Kidney glomerular epithelial cell (primary cell): ENCODE measurements at places on chromosomes 5 and 9.

GRCh38 chr5:126228934-126229333, 194.3 kb upstream of the GRAMD2B start:
- no peak for DNase-seq

GRCh38 chr9:93127395-93127911, 6.6 kb downstream of the NINJ1 start:
- DNase-seq, result no peak

DNA sequence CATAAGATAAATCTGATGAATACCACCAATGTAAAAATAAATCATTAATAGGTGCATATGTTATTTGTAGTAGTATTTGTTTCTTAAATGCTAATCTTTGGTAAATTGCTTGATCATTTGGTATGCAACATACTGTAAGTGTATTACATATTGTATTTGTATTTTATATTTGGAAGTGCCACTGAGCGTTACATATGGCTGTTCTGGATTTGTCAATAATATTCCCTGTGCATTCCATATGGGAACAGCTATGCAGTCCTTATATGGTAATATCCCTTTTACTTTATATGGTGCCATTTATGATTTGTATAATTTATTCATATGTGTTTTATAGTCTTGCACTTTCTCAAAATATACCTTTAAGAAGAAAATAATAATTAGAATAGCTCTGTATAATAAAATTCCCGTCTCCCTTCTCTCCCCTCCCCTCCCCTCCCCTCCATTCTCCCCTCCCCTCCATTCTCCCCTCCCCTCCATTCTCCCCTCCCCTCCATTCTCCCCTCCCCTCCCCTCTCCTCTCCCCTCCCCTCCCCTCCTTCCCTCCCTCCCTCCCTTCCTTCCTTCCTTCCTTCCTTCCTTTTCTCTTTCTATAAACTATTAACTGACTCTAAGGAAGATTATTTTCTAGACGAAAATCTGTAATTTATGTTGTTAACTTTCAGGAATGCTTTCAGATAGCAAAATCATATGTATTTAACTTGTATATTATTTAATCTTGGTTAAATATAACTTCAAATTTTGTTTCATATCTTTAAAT, 241.4 kb downstream of the CSNK1G3 start:
- DNase-seq, result no peak

GRCh38 chr9:83200531-83200930, 137.6 kb upstream of the RASEF start:
- DNase-seq, result no peak

DNA sequence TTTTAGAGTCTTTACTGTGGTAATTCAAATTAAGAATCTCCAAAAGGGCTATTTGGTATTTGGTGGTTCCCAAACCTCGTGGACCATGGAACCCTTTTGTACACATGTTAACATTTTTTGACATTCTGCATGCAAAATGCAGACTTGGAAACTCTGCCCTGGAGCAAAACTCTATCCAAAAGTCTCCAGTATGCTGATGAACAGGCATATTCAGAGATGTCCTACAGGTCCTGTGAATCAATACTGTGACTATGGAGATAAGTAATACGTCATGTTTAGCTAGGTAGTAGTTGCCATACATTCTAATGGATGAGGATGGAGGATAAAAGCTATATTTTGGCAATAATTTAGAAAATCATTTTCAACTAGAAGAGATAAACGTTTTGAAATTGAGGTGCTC, 218.1 kb downstream of the SMARCA2 start:
- no peak for DNase-seq

- no peak for DNase-seq
Observed at GRCh38 chr5:159337016-159337955, 7.0 kb upstream of the IL12B start.

- no peak for DNase-seq
Observed at GRCh38 chr5:89036704-89037489, 153.9 kb upstream of the MEF2C start.

- DNase-seq, result peak; percentile 8
Observed at GRCh38 chr5:132777209-132778069, at the start of gene SEPTIN8. Gene SEPTIN8, minus strand, starts transcription at chr5:132777239. Its CDS starts 102 bp downstream, at chr5:132777137.

DNA sequence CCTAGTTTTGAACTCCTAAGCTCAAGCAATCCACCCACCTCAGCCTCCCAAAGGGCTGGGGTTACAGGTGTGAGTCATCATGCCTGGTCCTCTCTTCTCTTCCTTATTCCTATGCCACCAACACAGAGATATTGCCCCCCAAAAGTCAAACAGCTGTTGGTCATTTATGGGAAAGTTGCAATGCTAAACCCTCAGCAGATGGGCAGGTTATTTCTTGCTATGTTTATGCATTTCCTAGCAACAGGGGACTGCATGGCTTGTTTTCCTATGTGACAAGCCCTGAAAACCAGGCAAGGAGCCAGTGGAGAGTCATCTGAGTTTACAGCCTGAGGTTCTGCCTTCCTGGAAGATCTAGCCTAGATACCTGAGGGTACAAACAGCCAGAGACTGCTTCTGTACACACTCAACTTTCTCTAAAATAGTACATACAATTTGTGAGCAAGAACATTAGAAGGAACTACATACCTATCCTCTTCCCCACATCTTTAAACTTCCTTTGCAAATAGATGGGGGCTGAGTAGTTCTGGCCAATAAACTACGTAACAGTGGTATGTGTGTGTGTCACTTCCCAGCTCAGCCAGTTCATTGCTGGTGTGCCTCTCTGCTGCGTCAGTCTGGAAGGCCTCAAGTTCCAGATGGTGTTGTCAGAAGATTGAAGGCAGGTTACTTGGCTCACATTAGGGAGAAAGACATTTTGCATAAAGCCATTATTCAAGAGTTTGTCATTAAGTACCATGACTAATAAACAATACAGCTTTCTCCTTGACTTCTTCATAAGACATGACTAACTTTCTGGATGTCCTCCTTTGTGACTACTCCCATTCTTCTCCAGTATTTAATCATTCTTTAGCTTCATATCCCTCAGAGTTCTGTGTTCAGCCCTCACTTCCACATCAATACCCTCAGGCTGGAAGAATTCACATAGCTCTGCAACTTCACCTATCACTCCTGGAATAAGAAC, 65.3 kb downstream of the CSNK1A1 start:
- peak; percentile 97 for DNase-seq

DNA sequence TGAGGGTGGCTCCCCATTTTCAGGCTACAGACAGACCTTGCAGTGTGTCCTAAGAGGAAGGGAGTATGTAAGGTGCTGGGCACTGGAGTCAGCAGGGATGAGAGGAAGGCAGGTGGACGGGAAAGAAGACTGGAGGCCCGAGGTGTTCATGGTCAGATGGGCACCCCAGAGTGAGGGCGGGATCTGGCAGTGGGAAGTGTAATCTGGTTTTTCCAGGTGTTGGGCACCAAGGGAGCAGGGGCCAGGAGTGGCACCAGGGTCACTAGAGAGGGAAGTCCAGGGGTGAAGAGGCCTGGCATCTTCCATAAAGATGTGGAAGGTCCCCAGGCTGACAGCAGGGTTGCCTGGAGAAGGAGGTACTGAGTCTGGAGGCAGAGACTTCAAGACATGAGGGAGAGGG, 29.7 kb downstream of the PITX1 start:
- no peak for DNase-seq

DNA sequence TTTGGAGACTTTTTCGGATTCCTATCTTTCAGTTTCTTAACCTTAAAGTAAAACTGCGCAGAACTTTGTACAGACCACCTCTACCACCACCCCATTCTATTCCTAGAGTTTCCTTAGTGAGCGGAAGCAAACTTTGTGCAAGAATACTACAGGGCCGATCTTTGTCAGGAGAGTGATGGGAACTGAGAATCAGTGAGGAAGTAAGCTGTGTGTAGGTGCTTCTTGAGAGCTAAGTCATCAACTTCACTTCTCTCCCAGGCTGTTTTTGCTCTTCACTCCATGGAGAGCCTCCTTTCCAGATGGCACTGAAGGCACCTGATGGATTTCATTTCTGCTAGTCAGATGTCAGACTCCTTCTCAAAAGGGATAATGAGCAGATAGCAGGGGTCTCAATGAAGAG, 127.3 kb downstream of the SPATA31D1 start:
- no peak for DNase-seq

GRCh38 chr5:96381526-96381925, 51.5 kb downstream of the PCSK1 start:
- no peak for DNase-seq

DNA sequence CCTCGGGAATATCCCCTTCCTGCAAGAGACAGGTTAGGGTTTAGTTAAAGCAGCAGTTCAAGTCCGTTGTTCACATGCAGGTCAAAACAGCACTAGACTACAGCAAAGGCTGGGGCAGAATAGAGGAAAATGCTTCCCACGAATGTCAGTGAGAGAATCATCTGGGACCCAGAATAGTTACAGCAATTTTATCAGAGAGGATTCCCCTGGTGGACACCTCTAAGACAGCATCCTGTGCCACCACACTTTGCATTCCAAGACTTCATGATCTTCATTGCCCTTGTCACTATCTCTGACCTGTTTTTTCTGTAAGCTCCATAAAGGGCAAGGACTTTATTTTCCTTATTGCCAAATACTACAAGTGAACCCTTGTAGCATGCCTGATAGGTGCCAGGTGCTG, 12.9 kb downstream of the GRXCR2 start:
- no peak for DNase-seq

DNA sequence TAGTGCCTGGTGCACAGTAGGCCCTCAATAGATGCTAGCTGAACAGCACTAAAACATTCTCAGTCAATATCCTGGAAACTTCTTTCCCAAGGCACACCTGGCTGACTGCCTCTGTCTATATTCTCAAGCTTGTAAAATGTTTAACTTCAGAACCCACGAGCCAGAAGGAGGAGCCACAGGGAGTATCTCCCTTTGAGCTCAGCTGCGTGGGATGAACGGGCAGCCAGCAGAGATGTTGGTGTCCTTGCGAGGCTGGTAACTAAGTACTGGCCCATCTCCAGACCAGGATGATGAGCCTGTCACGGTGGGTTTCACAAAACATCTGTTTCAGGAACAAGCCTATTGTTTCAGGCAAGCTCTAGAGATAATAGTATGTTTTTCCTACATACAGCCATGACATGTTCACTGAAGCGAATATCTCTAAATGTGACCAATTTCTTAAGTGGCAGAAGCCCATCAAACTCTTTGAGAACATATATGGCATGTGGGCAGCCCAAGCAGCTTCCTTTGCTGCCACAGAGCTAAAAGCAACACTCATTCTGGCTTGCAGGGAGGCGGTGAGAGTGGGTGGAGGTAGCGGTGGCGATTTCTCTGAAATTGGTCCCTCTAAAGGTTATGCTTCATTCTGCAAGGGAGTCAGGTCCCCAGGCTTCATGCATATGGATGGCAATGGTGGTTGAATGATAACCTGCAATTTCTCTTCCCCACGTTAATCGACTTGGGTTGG, 206.2 kb downstream of the TTLL11 start:
- peak; percentile 43 for DNase-seq

- no peak for DNase-seq
Observed at GRCh38 chr5:151480384-151481293, 33.2 kb downstream of the SLC36A1 start.

GRCh38 chr9:127020036-127020801, 102.2 kb downstream of the ANGPTL2 start:
- DNase-seq, result no peak

- DNase-seq, result peak; percentile 38
Observed at GRCh38 chr5:176578391-176578808, 29.3 kb downstream of the CDHR2 start.

- no peak for DNase-seq
Observed at GRCh38 chr9:12212860-12213259, 480.3 kb upstream of the TYRP1 start.

DNA sequence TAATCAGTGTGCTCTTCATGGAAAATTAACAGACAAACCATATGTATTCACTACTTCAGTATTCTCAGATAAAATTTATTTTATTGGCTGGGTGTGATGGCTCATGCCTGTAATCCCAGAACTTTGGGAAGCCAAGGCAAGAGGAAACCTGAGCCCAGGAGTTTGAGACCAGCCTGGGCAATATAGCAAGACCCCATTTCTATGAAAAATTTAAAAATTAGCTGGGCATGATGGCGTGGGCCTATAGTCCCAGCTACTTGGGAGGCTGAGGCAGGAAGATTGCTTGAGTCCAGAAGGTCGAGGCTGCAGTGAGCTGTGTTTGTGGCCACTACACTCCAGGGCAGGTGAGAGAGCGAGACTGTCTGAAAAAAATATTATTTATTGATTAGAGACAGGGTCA, 23.4 kb upstream of the CREBRF start:
- no peak for DNase-seq

DNA sequence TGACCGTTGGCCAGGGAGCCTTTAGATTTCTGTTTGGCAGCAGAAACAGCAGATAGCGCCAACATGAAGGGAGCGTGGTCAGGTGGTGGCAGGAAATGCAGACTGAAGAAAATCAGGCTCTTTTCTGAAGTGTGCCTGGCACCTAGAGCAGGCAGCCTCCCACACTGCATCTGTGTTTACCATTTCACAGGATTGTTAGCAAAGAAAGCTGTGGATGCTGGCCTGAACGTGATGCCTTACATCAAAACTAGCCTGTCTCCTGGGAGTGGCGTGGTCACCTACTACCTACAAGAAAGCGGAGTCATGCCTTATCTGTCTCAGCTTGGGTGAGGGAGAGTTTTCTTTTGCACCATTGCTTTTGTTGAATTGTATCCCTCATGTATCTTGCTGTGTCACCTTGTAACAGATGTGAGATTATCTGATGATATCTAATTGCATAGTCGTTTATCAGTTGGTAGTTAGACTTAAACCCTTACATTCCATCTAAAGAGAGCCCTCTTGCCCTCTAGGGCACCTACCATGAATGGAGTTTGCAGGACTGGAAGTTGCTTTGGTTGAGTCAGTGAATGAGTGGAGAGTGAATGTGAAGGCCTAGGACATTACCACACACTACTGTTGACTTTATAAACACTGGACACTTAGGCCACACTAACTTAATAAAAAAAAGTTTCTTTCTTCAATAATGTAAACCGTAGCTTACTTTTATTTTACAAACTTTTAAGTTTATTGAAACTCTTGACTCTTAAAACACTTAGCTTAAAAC, 42.8 kb downstream of the ACO1 start:
- no peak for DNase-seq

DNA sequence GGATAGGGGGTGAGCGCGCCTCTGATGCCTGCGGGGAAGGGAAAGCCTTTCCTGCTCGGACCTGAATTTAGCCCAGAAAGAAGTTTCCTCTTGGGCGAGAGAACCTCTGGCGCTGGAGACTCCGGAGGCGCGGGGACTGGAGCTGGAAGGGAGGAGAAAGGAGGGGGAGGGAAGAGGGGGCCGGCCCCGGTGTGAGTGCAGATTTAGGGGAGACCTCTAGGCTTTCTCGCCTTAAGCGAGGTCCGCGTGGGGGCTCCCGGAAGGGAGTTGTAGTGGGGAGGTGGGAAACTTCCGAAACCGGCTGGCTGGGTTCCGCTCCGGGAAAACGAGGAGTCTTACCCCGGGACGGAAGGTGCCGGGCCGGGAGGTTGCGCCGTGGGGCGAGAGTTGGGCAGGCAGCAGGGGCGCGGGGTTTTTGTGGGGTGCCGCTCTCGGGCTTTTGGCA, 1.3 kb downstream of the PCSK5 start:
- DNase-seq, result no peak
